ENCODE measurements at places on chromosomes 3 and 15.

GRCh38 chr15:43215961-43216360, 4.9 kb downstream of the EPB42 start:
- DNase-seq = no peak

GRCh38 chr15:75532413-75533250, 46.5 kb downstream of the PTPN9 start:
- DNase-seq = peak; percentile 69

GRCh38 chr3:47378869-47379268, 2.0 kb upstream of the PTPN23 start:
- DNase-seq = no peak

DNA sequence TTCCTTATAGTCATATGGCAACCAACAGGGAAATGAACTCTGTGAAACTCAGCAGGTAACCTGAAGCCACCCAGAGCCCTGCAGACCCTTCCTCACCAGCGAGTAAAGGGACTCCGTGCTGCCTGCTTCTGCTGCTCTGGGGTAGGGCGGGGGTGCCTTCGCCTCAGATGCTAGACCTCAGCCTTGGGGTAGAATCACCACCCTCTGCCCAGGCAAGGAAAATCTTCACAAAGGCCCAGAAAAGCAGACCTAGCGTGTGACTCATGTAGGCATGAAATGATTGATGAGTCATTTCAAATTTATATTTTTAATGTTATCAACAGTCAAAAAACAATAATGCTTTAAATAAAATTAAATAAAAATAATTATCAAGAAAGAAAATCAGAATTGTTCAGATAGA, 6.6 kb downstream of the STIMATE start:
- DNase-seq = no peak

DNA sequence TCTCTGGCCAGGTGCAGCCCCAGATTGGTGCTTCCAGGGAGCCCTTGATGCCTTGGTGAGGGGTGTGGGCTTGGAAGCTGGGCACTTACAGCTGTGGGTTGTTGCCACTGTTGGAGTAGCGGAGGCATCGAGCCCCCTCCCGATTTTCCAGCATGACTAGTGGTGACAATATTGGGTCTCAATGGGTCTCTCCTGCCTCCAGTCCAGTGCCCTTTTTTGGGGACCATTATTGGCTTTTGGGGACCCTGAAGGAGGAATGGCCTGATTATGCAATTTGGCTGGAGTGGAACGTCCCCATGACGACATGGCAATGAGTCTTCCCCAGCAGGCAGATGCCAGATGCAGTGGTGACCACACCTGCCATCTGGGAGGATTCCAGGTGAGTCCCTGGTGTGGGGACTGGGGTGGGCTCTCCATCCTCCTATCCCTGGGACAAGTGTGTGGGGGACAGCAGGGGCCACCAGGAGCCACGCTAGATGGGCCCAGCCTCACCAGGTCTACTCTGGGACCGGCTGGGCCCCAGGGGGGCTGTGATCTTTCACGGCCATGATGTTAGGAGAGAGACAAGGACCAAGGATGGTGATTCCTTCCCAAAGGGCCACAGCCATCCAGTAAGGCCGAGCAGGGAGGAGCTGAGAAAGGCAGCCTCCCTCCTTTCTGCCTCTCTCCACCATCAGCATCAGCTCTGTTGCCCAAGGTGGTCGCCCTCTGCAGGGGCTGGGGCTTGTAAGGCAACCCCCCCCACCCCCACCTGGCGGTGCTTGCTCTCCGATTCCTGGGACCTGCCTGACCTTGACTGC, 196.8 kb downstream of the GOLGA6L6 start:
- no peak for DNase-seq

All from hematopoietic multipotent progenitor cell treated with erythropoietin and hydrocortisone succinate and interleukin-3 and kit ligand, for 4 days (in vitro differentiated cells).